Esophagus squamous epithelium (tissue), 5 donors: ENCODE measurements at places on chromosomes 16 and 17. TPM values are rescaled to one million over a fixed set of nuclear protein-coding genes. Genes with fewer than 3 reads are reported as not detected.

RNF167 gene
- 56.3 TPM for total RNA-seq

FTO gene
- 64.1 TPM for total RNA-seq

SBK1 gene
- 0.57 TPM for total RNA-seq

TBC1D3I gene
- total RNA-seq = 0.26 TPM

HS3ST2 gene
- 0.30 TPM for total RNA-seq

CHST4 gene
- total RNA-seq = not detected

PYY gene
- total RNA-seq = not detected

CCL16 gene
- total RNA-seq = not detected

SALL1 gene
- 0.04 TPM for total RNA-seq

TBX2 gene
- 13.4 TPM for total RNA-seq

CCL15 gene
- total RNA-seq = not detected

GINS2 gene
- 12.6 TPM for total RNA-seq

SDK2 gene
- 5.5 TPM for total RNA-seq

PLEKHH3 gene
- 55.3 TPM for total RNA-seq

RDM1 gene
- total RNA-seq = 0.38 TPM

GPRC5C gene
- total RNA-seq = 14.0 TPM

GCGR gene
- not detected for total RNA-seq

TNS4 gene
- total RNA-seq = 104 TPM

RND2 gene
- 0.76 TPM for total RNA-seq

CCDC154 gene
- not detected for total RNA-seq

SHBG gene
- total RNA-seq = not detected

KATNIP gene
- 32.2 TPM for total RNA-seq

ABCA8 gene
- total RNA-seq = 1.5 TPM

ALOX12 gene
- total RNA-seq = 24.4 TPM

FOXN1 gene
- total RNA-seq = 10.5 TPM

EZH1 gene
- 26.2 TPM for total RNA-seq
